ENCODE measurements at places on chromosomes 16 and 17.

GRCh38 chr17:72426948-72427760 is 306.3 kb downstream of the SOX9 start:
- DNase-seq, result no peak

- no peak for DNase-seq
These were observed 22.5 kb upstream of the SCIMP start for GRCh38 chr17:5257124-5257523.

- DNase-seq, result no peak
These were observed 113.8 kb downstream of the MSI2 start for GRCh38 chr17:57370037-57370581.

- DNase-seq, result no peak
These were observed 2.7 kb downstream of the NOD2 start for GRCh38 chr16:50696126-50696525.

DNA sequence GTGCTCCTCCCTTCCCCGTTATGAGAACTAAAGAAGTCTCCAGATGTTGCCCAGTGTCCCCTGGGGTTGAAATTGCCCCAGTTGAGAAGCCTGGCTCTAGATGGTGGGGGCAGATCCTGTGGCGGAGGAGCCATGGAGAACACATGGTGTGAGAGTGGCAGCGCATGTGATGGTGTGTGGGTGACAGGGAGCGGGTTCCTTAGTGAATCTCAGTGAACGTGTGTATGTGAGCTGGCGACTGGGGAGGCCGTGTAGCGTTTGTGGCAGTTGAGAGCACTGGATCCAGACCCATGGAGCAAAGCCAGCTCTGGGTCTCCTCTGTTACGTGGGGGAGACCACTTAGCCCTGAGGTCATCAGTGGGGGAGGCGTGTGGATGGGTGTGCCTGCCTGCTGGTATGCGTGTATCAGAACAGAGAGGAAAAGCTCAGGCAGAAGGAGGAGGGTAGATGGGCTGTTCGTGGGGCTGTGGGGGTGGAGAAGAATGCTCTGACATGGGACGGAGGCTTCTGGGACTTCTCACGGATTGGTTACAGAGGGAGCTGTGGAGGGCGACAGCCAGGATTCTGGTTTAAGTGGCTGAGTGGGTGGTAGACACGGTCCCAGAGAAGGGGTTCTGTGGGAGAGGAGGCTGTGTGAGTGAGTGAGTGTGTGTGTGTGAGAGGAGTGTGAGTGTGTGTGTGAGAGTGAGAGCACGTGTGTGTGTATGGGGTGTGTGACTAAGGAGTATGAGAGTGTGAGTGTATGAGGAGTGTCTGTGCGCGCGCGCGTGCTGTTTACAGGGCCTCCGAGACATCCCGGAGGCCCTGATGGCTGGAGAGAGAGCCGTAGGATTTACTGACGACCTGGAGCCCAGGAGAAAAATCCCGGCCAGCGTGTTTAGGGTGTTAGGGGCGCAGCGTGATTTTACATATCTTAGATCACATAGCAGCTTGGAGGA is 193.8 kb downstream of the SNX29 start:
- peak; percentile 50 for DNase-seq

- no peak for DNase-seq
These were observed 79.1 kb downstream of the GRIN2A start for GRCh38 chr16:10103118-10103517.

GRCh38 chr17:78722246-78722761 is 59.8 kb downstream of the CYTH1 start:
- peak; percentile 83 for DNase-seq
